HL-60 (cell line): ENCODE measurements at places on chromosomes 5 and 9.

GRCh38 chr5:9149988-9150387, 395.9 kb downstream of the SEMA5A start:
- DNase-seq = no peak

DNA sequence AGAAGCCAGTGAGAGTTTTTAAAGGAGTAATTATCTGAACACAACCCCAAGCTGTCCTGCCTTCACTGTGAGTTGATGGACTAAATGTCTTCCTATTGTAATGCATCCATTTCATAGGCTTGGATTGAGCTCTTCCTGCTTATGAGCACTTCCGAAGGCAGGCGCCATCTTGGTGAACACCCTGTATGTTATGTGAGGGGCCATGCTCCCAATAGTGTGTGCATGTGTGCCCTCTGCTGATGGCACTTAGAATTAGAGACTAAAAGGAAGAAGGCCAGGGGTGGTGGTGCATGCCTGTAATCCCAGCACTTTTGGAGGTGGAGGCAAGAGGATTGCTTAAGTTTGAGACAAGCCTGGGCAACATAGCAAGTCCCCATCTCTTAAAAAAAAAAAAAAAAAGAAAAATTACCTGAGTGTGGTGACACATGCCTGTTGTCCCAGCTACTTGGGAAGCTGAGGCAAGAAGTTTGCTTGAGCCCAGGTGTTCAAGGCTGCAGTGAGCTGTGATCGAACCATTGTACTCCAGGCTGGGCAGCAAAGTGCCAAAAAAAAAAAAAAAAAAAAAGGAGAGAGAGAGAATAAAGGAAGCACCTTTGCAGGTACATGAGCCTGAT, 65.0 kb downstream of the C9orf152 start:
- DNase-seq = peak; percentile 35

GRCh38 chr9:130402645-130403440, 41.9 kb upstream of the ASS1 start:
- DNase-seq = no peak

- DNase-seq = no peak
Observed at GRCh38 chr5:54624805-54625568, 107.4 kb downstream of the SNX18 start.

DNA sequence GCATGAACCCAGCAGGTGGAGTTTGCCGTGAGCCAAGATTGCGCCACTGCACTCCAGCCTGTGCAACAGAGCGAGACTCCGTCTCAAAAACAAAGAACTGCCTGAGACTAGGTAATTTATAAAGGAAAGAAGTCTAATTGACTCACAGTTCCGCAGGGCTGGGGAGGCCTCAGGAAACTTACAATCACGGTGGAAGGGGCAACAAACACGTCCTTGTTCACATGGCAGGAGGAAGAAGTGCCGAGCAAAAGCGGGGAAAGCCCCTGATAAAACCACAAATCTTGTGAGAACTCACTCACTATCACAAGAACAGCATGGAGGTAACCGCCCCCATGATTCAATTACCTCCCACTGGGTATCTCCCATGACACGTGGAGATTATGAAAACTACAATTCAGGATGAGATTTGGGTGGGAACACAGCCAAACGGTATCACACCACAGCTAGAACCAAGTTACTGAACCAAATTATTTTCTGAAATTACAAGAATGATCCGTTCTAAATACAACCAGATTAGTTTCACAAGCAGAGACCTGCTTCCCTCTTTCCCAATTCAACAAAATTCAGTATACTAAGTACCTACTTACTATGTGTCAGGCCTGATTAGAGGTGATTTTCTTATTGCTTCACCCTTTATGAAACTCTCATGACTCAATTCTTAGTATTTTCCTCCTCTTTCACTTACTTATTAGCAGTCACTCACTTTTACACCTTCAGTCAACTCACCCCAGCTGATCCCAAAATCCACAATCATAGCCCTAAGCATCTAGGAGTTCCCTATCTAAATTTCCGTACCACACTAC, 8.4 kb downstream of the UBTD2 start:
- DNase-seq = no peak

DNA sequence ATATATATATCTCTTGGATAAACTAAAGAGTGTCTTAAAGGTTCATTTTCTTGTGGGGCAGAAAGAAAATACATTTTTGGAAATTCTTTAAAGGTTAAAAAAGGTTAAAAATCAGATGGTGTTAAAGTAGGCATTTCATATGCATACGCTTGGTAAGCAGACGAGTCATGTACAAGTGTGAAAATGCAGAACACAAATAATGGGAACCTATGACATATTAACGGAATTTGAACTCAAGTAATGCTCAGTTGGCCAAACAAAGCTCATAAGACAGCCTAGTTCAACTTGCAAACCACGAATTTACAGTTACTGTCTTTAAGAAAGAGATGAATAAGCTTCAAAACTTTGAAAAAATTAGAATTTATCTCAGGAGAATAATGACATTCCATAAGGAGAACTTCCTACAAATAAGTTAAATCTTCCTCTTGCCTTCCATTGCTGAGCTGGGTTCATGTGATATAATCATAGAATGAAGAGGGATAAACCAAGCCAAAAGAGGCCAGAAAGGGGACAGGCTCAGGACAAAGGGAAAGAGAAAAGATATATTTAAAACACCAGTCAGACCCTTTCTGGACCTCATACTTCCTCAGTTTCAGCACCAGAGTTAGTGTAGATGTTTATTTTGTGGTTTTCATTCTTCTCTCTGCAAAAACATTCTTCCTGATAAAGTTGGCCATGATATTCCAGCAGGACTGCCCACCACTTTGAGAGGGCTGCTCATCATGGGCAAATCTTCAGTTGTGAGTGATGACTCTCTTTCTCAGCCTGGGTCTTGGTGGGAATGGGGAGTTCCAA, 256.7 kb upstream of the CD180 start:
- no peak for DNase-seq

DNA sequence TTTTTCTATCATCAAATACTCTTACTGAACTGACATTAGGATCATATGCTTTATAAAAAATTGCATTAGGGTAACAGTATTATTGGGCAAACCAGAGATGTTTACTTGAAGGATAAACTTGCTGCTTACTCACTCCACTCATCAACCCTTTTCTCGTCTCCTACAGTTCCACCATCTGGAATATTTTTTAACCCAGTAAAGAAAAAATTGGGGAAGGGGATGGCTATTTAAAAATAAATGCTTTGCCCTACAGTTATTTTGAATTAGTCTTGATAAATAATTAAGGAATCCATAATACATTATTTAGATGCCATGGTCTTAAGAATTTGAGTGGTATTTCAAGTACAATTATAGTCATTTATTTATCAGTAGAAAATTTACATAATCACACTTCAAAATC, 225.8 kb downstream of the MEF2C start:
- DNase-seq = no peak

GRCh38 chr9:8621416-8621815, 821.8 kb upstream of the DMAC1 start:
- DNase-seq = no peak

DNA sequence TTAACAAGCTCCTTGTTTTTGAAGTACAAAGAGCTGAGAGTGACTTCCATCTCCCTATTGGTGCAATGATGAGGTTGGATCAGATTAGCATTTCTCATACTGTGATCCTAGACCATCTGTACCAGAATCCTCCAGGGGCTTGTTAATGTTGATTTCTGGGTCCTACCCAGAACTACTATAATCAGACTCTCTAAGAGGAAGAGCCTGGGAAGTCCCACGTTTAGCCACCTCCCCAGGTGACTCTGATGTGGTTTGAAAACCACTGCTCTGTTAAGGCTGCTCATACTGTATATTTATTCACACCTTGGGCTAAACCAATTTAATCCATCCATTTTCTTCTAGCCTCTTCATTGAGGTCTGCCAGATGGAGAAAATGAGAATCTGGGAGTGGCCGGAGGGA, 49.6 kb upstream of the SMIM32 start:
- DNase-seq = no peak

GRCh38 chr9:17744786-17745185, 165.9 kb downstream of the SH3GL2 start:
- DNase-seq = no peak

- no peak for DNase-seq
Observed at GRCh38 chr5:151249281-151249680, 3.7 kb upstream of the GM2A start.

DNA sequence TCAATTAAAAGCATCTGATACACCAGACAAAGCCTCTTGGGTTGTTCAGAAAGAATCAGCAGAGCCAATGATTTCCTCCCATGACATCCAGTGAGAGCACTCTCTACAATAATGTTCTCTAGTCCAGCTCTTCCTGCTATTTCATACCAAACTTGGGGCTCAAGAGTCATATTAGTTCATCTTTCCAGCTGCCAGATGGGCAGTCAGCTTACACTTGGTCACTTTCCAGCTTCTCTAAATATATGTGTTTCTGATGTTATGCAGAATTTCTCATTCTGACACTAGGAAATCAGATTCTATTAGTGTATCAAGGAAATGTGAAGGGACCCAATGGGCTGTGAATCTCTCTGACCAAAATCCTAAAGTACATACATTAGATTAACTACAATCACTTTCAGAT, 148.9 kb downstream of the ENC1 start:
- no peak for DNase-seq

GRCh38 chr5:93519740-93520139, 61.3 kb downstream of the NR2F1-AS1 start:
- no peak for DNase-seq

DNA sequence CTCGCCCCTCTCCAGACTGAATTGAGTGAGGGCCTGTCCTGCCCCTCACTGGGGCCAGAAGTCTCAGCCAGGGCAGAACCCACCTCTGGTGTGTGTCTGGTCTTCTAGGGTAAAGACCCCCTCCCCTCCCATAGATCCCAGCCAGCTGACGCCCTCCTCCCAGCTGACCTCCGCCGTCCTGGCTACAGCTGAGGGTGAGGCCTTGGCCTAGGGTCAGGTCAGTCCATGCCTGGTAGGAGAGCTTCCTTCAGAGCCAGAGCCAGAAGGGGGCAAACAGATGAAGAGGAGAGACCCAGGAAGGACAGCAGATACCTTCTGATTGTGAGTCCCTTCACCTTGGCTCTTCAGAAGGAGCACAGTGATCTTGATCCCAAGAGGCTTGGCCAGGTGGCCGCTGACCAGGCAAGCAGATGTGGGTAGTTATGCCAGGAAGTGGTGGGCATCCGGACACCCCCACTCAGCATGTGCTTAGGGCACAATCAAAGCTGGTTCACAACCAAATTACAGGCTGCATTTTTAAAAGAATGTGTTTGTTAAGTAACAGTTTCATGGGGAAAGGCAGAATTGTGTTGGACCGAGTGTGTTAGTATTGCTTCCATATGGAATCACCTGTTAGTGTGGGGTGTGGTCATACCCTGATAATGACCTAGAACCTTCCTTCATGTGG, 29.9 kb downstream of the JADE2 start:
- no peak for DNase-seq

- no peak for DNase-seq
Observed at GRCh38 chr5:147780924-147781573, 1.5 kb downstream of the JAKMIP2 start.

DNA sequence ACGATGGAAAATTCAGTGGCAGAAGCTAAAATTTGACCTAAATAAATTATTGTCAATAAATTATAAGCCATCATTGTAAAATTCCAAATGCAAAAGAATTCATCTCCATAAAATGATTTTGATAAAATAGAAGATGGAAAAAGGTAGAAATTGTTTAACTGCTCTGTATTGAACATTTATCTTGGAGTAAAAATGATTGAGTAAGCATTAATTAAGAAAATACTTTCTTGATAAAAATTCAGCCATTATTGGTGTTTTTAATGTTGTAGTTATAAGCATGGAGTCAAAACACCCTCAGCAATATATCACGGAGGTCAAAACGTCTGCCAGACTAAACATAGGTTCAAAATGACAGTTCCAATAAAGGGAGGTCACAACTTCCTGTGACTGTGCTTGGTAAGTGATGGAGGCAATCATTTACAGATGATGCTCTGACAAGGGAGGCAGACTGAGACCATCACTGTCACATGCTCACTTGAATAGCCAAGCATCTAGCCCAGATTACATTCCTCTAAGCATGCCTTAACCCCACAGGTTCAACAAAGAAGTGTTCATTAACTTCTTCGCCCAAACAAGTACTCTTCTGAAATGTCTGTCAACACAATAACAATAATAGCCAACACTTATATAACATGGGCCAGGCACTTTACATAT, 69.5 kb downstream of the SH3TC2 start:
- DNase-seq = no peak

DNA sequence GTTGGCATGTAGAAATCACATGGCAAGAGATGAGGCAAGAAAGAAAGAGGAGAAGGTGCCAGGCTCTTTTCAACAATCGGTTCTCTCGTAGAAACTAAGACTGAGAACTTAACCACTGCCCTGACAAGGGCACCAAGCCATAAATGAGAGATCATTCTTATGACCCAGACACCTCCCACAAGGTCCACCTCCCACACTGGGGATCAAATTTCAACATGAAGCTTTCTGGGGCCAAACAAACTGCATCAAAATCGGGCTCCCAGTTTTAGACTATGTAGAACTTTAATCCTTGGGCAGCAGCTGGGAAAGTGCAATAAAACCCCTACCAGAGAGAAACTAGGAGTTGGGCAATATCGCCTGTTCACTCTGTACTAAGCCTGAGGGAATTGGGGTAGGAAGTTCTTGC, 150.2 kb upstream of the CCDC152 start:
- no peak for DNase-seq

DNA sequence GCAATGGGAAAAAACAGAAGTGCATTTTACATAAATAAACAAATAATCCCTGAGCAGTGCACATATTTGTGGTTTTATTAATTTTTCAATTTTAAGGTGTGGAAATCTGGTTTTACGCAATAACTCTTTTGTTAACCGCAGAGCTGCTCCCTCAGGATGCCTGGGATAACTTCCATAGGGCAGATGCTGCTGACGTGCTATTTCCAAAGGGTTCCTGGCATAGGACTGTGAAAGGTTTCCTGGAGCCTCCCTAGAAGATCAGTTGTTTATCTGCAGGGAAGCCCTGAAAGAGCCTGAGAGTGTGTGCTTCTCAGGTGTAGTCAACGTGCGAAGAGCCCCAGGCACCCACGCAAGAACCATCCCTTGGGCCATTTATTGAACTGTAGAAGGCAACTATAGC, 443.5 kb downstream of the PLK2 start:
- no peak for DNase-seq

DNA sequence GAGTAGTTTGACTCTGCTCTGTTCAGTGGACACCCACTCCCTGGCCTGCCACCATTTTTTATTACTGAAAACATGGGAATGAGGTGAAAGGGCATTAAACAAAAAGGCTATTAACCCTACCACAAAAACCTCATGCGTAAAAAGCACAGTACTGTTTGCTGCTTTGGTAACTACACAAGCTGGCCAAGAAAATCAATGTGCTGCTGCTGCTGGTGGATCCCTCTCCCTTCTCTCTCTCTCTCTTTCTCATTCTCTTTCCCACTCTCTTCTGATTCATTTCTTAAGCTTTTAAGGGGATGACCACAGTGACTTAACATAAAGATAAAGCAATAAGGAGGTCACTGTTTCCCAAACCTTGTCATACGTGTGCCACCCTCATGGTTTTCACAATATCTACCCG, 183.2 kb upstream of the TBC1D2 start:
- no peak for DNase-seq

GRCh38 chr9:126587187-126588185, 26.2 kb upstream of the LMX1B start:
- DNase-seq = no peak
